ENCODE measurements at places on chromosomes 2 and 18.

- DNase-seq, result no peak
Measured at GRCh38 chr18:42641996-42642395, 473.5 kb downstream of the RIT2 start.

GRCh38 chr2:218671097-218671653 is 627 bp downstream of the RNF25 start:
- no peak for DNase-seq

DNA sequence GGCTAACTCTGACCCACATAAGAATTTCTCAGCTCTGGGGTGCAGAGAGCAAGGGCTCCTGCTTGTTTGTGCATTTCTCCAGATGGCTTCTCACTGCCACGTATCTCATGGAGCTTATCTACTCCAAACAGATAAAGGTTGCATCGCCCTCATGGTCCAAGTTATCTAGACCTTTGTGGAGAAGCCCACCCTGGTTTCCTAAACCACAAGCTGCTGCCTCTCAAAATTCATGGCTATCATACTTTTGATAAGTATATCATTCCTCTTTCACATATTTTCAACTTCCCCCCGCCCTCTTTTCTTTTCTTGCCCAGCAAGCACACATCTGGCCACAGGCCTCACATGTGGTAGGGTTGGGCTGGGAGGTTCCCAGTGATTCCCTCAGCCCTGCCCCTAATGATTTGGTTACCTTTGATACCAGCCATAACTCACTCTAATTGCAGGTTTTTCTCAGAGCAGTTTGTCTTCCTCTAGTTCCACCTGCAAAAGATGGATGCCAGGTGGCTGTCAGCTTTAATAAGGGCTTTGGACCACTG is 146.0 kb downstream of the RHBDD1 start:
- no peak for DNase-seq

- no peak for DNase-seq
Measured at GRCh38 chr2:149064856-149065630, 26.5 kb downstream of the LYPD6B start.

- no peak for DNase-seq
Measured at GRCh38 chr2:190607657-190608357, 41.1 kb upstream of the NAB1 start.

DNA sequence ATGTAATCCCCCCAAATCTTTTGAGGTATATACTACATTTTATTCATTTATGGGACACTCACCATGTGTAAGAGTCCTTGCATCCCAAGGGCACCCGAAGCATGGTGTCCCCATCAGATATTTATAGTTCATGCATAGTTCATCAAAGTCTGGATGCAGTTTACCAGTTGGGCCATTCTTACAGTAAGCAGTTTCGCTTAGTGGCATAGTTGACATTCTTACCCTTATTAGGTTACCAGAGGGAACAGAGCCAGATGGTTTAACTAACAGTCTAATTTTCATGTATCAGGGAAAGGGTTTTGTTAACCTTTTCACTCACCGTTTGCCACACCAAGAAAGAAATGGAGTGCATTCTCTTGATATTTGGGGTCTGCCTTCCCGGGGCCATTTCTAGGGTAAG is 7.1 kb downstream of the ZNF407 start:
- DNase-seq, result no peak

- DNase-seq, result no peak
Measured at GRCh38 chr18:11520536-11520935, 88.9 kb upstream of the SLC35G4 start.
